NCI-H2029 (cell line): ENCODE measurements at places on chromosomes 11 and 22.

GRCh38 chr11:117625237-117625636, 171.8 kb downstream of the DSCAML1 start:
- no peak for DNase-seq

DNA sequence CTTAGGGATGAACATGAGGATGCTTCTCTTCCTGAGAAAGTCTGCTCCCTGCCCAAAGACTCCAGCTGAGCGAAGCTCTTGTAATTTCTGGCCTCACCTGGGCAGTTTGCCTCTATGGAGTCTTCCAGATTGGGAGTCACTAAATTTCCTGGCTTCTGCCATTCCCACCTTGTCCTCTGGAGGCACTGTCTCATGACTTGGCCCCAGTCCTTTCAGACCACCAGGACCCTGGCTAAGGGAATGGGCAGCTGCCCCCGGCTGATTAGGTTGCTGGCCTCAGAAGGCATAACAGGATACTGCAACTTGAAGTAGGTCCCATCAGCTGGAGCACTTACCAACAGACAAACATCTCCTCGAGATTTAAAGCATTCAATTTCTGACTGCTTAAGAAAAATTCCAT, 128.1 kb upstream of the SPON1 start:
- DNase-seq, result no peak

DNA sequence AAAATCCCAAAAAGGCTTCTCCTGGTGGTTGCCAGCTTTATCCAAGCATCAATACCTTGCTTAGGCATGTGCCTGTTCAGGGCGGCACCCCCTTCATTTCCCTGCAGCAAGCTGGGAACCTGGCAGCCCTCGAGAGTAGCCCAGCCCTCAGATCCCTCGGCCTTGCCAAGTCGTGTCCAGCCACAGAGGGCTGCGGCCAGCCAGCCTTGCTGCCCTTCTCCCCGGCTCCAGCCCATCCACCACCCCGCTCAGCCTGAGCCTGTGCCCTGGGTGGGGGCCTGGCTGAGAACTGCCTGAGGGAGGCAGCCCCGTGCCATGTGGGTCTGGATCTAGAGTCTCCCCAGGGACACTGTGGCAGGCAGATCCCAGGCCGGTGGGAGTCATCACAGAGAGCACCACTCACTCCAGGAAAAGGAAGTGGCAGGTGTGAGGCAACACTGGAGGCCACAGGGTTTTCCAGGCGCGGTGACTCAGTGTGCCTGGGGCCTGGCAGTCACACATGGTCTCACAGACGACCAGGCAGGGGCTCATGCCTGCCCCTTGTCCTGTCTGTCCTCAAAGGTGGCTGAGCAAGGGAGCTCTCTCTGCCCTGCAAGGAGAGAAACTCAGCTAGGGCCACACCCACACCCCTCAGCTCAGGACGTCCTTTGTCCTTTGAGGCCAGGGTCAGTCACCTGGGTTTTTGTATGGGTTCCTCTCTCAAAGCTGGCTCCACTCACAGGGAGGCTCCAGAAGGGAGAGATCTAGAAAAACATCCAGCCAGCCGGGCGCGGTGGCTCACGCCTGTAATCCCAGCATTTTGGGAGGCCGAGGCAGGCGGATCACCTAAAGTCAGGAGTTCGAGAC, 12.2 kb upstream of the CDC42BPG start:
- no peak for DNase-seq

GRCh38 chr11:130729678-130730300, 186.5 kb downstream of the SNX19 start:
- no peak for DNase-seq

- no peak for DNase-seq
Observed at GRCh38 chr11:73265278-73265810, 6.8 kb upstream of the P2RY6 start.

- peak; percentile 33 for DNase-seq
Observed at GRCh38 chr22:38788021-38788816, 5.7 kb downstream of the DNAL4 start.

DNA sequence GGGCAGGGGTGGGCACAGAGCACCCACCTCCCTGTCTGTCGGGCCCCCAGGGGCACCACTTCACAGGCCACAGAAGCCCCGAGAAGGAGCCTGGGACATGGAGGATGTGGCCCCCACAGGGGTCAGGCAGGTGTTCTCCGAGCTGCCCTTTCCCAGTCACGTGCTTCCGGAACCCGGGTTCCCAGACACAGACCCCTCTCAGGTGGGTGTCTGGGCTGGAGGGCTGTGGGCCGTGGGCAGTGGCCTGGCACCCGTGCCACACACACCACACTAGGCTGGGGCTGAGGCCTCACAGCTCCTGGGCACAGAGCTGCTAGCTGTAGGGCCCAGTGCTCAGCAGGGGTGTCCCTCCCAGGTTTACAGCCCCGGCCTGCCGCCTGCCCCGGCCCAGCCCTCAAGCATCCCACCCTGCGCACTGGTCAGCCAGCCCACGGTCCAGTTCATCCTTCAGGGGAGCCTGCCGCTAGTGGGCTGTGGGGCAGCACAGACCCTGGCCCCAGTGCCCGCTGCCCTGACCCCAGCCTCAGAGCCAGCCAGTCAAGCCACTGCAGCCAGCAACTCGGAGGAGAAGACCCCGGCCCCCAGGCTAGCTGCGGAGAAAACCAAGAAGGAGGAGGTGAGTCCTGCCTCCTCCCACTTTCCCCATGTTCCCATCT, 5.5 kb downstream of the IRF7 start:
- no peak for DNase-seq

- DNase-seq, result peak; percentile 88
Observed at GRCh38 chr11:112073941-112074811, at the start of the genes NKAPD1 and PIH1D2. NKAPD1 (plus strand) TSS chr11:112074299; CDS start chr11:112075575, 1,276 bp downstream. PIH1D2 (minus strand) TSS chr11:112074017; CDS start chr11:112073174, 843 bp downstream.

DNA sequence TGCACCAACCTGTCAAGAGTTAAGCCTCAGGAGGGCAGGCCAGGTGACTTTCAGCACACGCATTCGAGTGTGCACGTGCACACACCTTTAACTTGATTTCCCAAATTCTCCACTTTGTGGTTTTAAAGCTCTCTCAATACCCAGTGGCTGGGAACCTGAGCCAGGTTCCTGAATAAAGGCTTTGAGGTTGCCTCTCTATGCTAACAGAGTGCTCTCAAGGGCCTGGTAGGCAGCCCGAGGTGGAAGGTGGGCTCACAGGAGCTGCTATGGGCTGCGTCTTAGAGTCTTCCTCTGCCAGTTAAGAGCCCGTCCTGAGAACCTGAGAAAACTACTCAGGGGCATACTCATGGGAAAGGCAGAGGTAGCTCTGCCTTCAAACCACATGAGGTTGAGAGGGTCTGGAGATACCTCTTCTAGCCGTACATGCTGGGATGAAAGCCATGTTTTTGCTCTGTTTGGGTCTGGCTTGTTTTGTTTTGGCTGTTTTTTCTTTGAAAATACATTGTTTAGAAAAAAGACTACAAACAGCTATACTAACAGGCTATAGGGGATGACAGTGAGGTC, 11.6 kb upstream of the SERPIND1 start:
- DNase-seq, result no peak

DNA sequence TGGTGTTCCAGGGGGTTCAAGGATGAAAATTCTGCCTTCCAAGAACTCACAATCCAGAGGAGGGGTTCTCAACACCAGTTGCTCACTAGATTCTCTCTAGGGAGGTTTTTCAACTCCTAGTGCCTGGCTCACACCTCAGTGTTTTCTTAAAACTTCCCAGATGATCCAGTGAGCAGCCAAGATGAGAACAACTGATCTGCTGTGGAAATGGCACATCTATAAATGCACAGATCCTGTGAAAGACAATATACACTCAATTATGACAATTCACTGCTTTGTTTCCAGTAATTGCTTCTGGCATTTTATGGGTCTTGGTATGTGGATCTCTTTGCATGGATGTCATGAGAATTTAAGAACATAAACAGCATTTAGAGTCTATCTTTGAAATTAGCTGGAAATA, 45.2 kb upstream of the PRSS23 start:
- no peak for DNase-seq

DNA sequence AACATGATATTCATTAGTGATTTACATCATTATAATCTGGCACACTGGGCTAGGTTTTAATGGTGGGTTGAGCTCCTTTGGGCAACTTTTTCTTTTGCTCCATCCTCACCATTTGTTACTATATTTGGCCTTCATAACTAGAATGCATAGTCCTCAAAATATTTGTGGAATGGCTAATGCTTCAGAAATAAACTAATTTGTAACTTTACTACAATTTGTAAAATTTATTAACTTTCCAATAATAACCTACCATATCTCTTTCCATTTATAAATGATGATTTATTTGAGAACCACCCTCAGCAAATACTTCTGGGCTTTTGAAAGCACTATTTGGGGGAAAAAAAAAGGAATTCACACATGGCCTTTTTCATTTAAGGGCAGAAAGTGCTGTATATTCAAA, 79.7 kb downstream of the LARGE2 start:
- DNase-seq, result no peak

GRCh38 chr22:39571538-39571937, 985 bp downstream of the CACNA1I start:
- DNase-seq, result no peak

DNA sequence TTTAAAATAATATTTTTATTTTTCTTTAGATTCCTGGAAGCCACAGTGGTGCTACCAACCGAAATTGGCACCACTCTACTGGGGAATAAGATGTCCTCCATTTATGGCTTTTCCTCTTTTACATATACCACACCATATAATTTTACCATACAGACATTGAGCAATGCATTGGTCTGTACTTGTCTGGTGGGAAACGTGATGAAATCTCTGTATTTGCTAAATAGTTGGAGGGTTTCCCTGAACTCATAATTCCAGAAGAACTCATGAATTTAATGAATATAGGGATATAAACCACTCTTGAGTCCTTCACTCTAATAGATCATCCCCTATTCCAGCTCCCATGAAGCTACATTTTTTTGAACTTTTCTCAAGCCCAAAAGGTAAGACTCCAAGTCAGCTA, 28.0 kb upstream of the MMP13 start:
- no peak for DNase-seq

- DNase-seq, result no peak
Observed at GRCh38 chr11:105520706-105521345, 89.0 kb upstream of the GRIA4 start.
